Karpas-422 (cell line): ENCODE measurements at places on chromosomes 5 and 9. TPM values are rescaled to one million over a fixed set of nuclear protein-coding genes. Genes with fewer than 3 reads are reported as not detected.

Gene NR5A1
- total RNA-seq: not detected in 2 replicates

Gene TMEM174
- total RNA-seq: not detected in 2 replicates

Gene CTNNAL1
- total RNA-seq: 26.8 and 31.4 TPM in 2 replicates

Gene ADAMTS2
- not detected in 2 replicates for total RNA-seq

Gene SH3RF2
- total RNA-seq: not detected in 2 replicates

Gene KIAA0825
- total RNA-seq: 0.04 and 2.0 TPM in 2 replicates

Gene PLEKHG4B
- not detected in 2 replicates for total RNA-seq

Gene OBP2B
- total RNA-seq: not detected in 2 replicates

Gene OSMR
- 0.52 TPM in 1 of 2 replicates, not detected in the other for total RNA-seq

Gene CCDC183
- 1.6 TPM in 1 of 2 replicates, not detected in the other for total RNA-seq

Gene IFNA13
- total RNA-seq: not detected in 2 replicates

Gene IFNB1
- total RNA-seq: 0.51 TPM in 1 of 2 replicates, not detected in the other

Gene PCDHGC5
- 5.1 and 5.8 TPM in 2 replicates for total RNA-seq

Gene MCC
- 5.5 and 12.3 TPM in 2 replicates for total RNA-seq

Gene DRD1
- total RNA-seq: not detected in 2 replicates

Gene TICAM2
- total RNA-seq: 0.07 TPM in 1 of 2 replicates, not detected in the other

Gene ANXA6
- total RNA-seq: 277 and 387 TPM in 2 replicates

Gene FBLL1
- 1.2 and 3.2 TPM in 2 replicates for total RNA-seq

Gene IL4
- not detected in 2 replicates for total RNA-seq

Gene TMEFF1
- not detected in 2 replicates for total RNA-seq

Gene FYB1
- total RNA-seq: 2.7 and 2.8 TPM in 2 replicates

Gene PCDHA4
- total RNA-seq: not detected in 2 replicates

Gene CARD9
- total RNA-seq: 1.3 and 2.9 TPM in 2 replicates

Gene IFNA2
- total RNA-seq: not detected in 2 replicates

Gene LMX1B
- not detected in 2 replicates for total RNA-seq

Gene CCL21
- not detected in 2 replicates for total RNA-seq

Gene NIM1K
- total RNA-seq: 9.3 and 10.2 TPM in 2 replicates

Gene CER1
- not detected in 2 replicates for total RNA-seq

Gene IFNA21
- total RNA-seq: not detected in 2 replicates

Gene RUFY1
- total RNA-seq: 40.9 and 66.4 TPM in 2 replicates

Gene TEK
- total RNA-seq: not detected in 2 replicates

Gene SV2C
- not detected in 2 replicates for total RNA-seq

Gene SPINK5
- not detected in 2 replicates for total RNA-seq

Gene CTNND2
- total RNA-seq: not detected in 2 replicates

Gene CDKN2A
- 88.7 and 254 TPM in 2 replicates for total RNA-seq

Gene LCN15
- not detected in 2 replicates for total RNA-seq

Gene PIP5K1B
- total RNA-seq: not detected in 2 replicates

Gene PCDHGA4
- total RNA-seq: 11.1 and 13.5 TPM in 2 replicates

Gene NAIP
- total RNA-seq: 11.9 and 26.7 TPM in 2 replicates

Gene ENTREP1
- total RNA-seq: not detected in 2 replicates

Gene DPM2
- 21.5 and 34.4 TPM in 2 replicates for total RNA-seq

Gene SPAAR
- total RNA-seq: not detected in 2 replicates

Gene PCDHGA1
- total RNA-seq: 0.48 and 1.2 TPM in 2 replicates

Gene BRINP1
- total RNA-seq: not detected in 2 replicates

Gene PRELID2
- not detected in 2 replicates for total RNA-seq

Gene SH2D3C
- total RNA-seq: 0.61 TPM in 1 of 2 replicates, not detected in the other

Gene MAMDC4
- total RNA-seq: 7.9 TPM in 2 replicates

Gene CSNK1G3
- 27.4 and 28.5 TPM in 2 replicates for total RNA-seq

Gene HOMER1
- total RNA-seq: 0.43 and 1.1 TPM in 2 replicates

Gene EGFLAM
- not detected in 2 replicates for total RNA-seq

Gene KIF20A
- 16.9 and 26.5 TPM in 2 replicates for total RNA-seq
